Mesenteric fat pad (tissue), 1 donor: ENCODE measurements at places on chromosomes 3 and 15. TPM values are rescaled to one million over a fixed set of nuclear protein-coding genes. Genes with fewer than 3 reads are reported as not detected.

Gene GOLGA8S
- total RNA-seq = 0.26 TPM

Gene CLDN18
- total RNA-seq = not detected

Gene CTXN2
- total RNA-seq = not detected

Gene CADPS
- 0.45 TPM for total RNA-seq

Gene GOLGA6L9
- 0.84 TPM for total RNA-seq

Gene ITPKA
- 0.16 TPM for total RNA-seq

Gene SLC49A4
- total RNA-seq = 16.2 TPM

Gene SLC27A2
- 1.7 TPM for total RNA-seq

Gene C2CD4A
- not detected for total RNA-seq

Gene TRNT1
- 23.8 TPM for total RNA-seq

Gene PRICKLE2
- total RNA-seq = 65.7 TPM

Gene CHRNA5
- 1.7 TPM for total RNA-seq

Gene MINAR1
- total RNA-seq = 0.45 TPM
